Immature natural killer cell (primary cell): ENCODE measurements at places on chromosomes 12 and 14. TPM values are rescaled to one million over a fixed set of nuclear protein-coding genes. Genes with fewer than 3 reads are reported as not detected.

TMEM121 gene
- polyA plus RNA-seq, result 1.4 TPM

ANO2 gene
- polyA plus RNA-seq, result not detected

MYO1H gene
- not detected for polyA plus RNA-seq

TAS2R8 gene
- not detected for polyA plus RNA-seq

PPFIA2 gene
- polyA plus RNA-seq, result not detected

WIF1 gene
- not detected for polyA plus RNA-seq

BCL11B gene
- polyA plus RNA-seq, result 3.1 TPM

REP15 gene
- not detected for polyA plus RNA-seq

GARIN6 gene
- not detected for polyA plus RNA-seq

GYS2 gene
- polyA plus RNA-seq, result not detected

PLEKHD1 gene
- not detected for polyA plus RNA-seq

C14orf119 gene
- 135 TPM for polyA plus RNA-seq

TDRD9 gene
- polyA plus RNA-seq, result 1.2 TPM

GDF11 gene
- polyA plus RNA-seq, result 0.64 TPM

DDN gene
- polyA plus RNA-seq, result not detected

TMEM52B gene
- polyA plus RNA-seq, result not detected

CCND2 gene
- 47.5 TPM for polyA plus RNA-seq

TPH2 gene
- not detected for polyA plus RNA-seq

LRIG3 gene
- polyA plus RNA-seq, result not detected

STAC3 gene
- not detected for polyA plus RNA-seq

RFLNA gene
- not detected for polyA plus RNA-seq
